ENCODE measurements at places on chromosomes 3 and 15.
A peak's percentile ranks its signal among the peaks of the same experiment; 100 is the strongest.

DNA sequence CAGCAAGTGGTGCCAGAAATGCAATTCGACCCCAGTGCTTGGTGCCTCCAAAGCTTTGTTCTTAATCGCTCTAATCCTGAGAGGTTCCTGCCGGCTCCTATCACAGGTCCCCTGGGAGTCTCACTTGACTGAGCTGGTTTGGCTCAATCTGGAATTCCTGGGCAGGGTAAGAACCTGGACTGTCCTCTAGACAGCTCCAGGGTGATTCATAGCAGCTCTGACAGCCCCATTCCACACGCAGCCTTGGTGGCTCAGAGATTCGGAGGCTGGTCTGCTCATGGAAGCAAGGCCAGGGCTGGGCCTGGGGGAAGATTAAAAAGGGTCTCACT lies 37.9 kb downstream of the MYO5C start:
- no peak for DNase-seq

- DNase-seq, result no peak
Observed at GRCh38 chr3:128369881-128370642, 96.6 kb downstream of the DNAJB8 start.

GRCh38 chr15:63366451-63366850 lies 15.2 kb downstream of the CA12 start:
- no peak for DNase-seq

GRCh38 chr3:67076607-67077006 lies 78.5 kb downstream of the KBTBD8 start:
- no peak for DNase-seq

- no peak for DNase-seq
Observed at GRCh38 chr3:51510996-51511395, 11.2 kb upstream of the DCAF1 start.

- DNase-seq, result no peak
Observed at GRCh38 chr3:197926418-197926817, 23.6 kb upstream of the RPL35A start.

DNA sequence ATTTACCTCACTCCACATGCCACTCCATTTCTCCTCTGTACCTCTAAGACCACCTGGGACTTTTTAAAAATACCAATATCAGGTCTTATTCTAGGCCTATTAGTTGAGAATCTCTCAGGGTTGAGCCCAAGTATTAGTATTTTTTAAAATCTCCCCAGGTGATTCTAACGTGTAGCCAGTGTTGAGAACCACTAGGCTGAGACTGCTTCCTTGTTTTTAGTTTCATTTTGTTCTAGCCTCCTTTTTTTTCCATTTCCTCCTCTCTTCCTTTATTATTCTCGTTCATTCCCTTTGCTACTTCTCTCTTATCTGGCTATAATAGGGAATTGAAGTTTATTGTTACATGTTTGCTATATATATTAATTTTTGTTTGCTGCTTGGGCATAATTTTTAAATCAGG lies 217.8 kb upstream of the CD96 start:
- DNase-seq, result no peak

GRCh38 chr3:135752851-135753250 lies 212.7 kb upstream of the PPP2R3A start:
- no peak for DNase-seq

- DNase-seq, result no peak
Observed at GRCh38 chr3:79976466-79976865, 208.7 kb upstream of the ROBO1 start.

DNA sequence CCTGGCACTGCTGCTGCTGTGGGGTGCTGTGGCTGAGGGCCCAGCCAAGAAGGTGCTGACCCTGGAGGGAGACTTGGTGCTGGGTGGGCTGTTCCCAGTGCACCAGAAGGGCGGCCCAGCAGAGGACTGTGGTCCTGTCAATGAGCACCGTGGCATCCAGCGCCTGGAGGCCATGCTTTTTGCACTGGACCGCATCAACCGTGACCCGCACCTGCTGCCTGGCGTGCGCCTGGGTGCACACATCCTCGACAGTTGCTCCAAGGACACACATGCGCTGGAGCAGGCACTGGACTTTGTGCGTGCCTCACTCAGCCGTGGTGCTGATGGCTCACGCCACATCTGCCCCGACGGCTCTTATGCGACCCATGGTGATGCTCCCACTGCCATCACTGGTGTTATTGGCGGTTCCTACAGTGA lies 2.1 kb downstream of the GRM2 start:
- no peak for DNase-seq

GRCh38 chr15:70376929-70377691 lies 279.4 kb upstream of the TLE3 start:
- no peak for DNase-seq

GRCh38 chr15:70833861-70834765 lies 19.8 kb downstream of the LARP6 start:
- DNase-seq, result no peak

DNA sequence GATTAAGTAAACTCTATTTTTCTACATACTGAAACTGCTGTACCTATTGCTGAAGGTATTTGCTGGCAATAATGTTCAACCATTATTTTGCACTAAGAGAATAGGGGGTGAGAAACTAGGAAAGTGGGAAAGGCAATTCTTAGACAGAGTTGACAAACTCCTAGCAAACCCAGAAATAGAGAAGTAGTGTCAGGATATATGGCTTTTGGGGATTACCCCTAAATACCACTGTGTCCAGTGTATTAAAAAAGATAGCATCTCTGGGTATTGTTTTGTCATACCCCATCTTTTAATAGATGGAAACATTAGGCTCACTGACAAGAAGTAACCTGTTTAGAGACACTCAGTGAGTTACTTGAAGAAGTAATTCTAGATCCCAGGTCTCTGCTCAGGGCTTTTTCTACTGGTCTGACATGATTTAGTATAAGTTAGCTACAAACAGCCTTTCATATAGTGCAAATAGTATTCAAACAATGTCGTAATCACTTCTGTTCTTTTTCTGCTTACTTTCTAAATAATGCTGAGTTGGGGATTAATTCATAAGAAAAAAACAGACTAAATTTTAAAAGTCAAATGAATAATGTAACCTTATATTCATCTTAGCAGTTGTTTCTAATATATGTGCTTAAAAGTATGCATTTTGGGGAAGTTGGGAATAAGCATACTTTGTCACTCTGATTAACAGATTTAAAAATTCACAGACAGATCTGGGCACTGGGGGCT lies 107.2 kb downstream of the IL1RAP start:
- DNase-seq, result no peak

DNA sequence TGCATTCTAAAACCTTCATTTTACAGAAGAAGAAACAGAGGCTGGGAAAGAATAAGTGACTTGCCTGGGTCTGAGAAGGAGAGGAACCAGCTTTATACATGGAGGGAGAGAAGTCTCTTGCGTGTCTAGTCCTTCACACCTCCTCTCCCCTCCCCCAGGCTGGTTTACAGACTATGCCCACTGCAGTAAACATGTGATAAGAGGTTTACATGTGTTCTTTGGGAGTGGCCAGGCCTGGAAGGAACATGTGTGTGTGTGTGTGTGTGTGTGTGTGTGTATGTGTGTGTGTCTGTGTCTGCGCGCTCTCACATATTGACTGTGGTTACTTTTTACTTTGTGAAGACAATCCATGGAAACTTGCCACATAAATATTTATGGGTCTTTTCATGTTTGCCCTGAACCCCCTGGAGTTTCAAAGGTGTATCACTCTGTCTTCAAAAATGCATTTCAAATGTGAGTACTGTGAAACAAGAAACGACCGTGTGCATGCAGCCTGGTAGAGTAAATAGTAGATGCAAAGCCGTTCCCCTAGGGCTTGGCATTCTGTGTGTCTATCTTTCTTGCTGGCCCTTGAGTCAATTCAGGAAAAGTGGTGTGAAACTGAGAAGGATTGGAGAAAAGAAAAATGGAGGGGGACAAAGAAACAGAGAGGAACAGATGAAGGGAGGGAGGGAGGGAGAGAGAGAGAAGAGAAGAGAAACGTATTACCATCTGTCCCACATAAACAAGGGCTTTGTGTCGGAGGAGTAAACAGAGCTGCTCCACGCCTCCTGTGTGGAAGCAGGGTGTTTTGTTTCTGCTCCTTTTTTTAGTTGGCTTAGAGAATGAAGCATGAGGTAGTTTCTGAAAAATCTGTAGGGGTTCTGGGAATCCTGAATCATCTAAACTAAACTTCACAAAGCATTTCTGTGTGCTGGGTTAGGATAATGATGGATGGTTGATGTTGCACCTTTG lies 51.7 kb downstream of the CLDN11 start:
- no peak for DNase-seq

GRCh38 chr3:188205992-188206416 lies 52.0 kb downstream of the LPP start:
- DNase-seq, result no peak

DNA sequence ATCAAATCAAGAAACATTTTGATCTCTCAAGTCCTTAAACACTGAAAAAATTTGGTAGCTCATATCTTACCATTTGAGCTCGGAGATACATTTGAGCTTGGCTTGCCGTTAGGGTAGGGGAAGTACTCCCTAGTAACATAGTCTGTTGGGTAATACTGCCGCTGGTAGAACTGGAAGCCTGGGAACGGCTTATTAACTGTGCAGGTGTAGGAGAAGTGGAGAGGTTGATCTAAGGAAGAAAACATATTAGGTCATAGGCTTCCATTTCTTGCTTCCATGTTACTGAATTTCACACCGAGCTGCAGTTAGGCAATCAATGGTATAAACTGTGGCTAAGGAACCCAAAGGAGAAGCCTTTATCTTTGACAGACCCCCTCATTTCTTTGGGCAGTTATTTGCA lies 32.5 kb downstream of the PHC3 start:
- DNase-seq, result no peak

GRCh38 chr3:135840436-135840835 lies 125.1 kb upstream of the PPP2R3A start:
- DNase-seq, result no peak

DNA sequence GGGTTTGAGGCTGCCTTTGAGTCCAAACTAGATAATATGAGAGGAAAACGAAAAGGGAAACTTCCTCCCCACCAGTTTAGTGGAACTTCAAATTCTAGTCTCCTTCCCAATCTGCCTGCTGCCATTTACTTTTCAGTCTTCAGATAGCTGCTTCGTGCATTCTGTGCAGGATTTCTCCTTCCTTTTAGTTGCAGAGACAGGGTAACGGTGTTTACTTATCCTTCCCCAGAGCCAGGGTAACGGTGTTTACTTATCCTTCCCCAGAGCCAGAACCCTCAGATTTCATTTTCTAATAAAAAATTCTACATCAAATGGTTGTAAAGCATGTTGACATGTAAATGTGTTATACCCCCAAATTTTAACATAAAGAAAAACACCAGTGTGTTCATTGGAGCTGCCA lies 282.6 kb downstream of the VPS13C start:
- DNase-seq, result no peak

- no peak for DNase-seq
Observed at GRCh38 chr3:123371426-123371825, 77.5 kb downstream of the ADCY5 start.

GRCh38 chr3:147702509-147702908 lies 293.3 kb downstream of the ZIC1 start:
- DNase-seq, result no peak

DNA sequence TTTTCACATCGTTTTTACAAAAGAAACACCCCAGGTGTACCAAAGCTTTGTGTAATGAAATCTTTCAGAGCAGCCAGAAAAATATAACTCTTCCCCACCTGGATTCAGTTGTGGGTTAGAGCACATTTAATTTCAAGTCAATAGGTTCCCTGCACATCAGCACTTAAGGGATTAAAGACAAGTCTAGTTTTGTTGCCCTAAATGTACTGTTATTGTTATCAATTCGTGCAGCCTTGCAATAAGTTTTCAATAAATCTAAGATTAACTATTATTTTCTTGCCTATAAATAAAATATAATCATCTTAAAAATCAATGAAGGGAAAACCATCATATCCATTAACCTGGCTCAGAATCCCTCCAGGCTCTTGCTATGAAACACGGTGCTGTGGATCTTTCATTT lies 172.5 kb upstream of the CDIN1 start:
- DNase-seq, result no peak

GRCh38 chr3:158352551-158352950 lies 218.4 kb upstream of the MLF1 start:
- no peak for DNase-seq

- DNase-seq, result peak; percentile 53
Observed at GRCh38 chr3:14633819-14634424, 17.6 kb upstream of the CCDC174 start.

DNA sequence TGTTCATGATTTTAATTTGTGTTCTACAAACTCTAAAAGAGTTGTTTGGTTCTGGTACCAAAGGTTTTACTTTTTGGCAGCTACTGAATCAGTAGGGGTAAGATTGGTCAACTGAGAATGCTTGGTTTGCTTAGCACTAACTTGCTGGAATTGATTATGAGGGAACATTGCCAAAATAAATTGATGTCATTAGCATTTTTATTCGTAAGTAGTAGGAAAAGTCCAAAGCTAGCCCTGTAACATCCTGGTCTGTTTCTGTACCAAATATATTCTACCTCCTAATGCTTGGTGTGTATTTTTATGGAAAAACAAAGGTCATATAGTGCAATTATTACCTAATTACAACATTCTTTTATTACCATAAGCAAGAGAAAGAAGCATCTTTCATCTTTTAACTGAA lies 35.9 kb upstream of the KPNA4 start:
- no peak for DNase-seq

- no peak for DNase-seq
Observed at GRCh38 chr3:104347291-104347690, 1019.4 kb upstream of the ALCAM start.

- no peak for DNase-seq
Observed at GRCh38 chr3:51379301-51379700, 5.8 kb upstream of the MANF start.

DNA sequence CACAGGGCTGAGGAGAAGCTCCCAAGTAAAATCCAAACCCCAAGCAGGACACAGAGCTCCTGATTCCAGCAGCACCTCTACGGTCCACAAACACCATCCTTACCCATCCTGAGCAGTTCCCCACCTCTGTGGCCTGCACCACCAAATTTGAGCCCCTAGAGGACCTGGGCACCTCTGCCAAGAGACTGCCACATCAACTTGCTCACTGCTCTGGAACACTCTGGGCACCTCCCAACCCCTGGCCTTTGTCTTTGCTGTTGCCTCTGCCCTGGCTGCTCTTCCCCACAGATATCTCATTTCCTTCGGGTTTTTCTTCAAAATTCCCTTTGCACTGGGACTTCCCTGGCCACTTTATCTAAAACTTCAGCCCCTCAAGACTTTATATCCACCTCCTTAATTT lies 5.8 kb downstream of the RLBP1 start:
- DNase-seq, result no peak

- DNase-seq, result no peak
Observed at GRCh38 chr3:45895686-45896468, 9.5 kb downstream of the CCR9 start.

GRCh38 chr3:85254738-85255137 lies 295.9 kb downstream of the CADM2 start:
- DNase-seq, result no peak

DNA sequence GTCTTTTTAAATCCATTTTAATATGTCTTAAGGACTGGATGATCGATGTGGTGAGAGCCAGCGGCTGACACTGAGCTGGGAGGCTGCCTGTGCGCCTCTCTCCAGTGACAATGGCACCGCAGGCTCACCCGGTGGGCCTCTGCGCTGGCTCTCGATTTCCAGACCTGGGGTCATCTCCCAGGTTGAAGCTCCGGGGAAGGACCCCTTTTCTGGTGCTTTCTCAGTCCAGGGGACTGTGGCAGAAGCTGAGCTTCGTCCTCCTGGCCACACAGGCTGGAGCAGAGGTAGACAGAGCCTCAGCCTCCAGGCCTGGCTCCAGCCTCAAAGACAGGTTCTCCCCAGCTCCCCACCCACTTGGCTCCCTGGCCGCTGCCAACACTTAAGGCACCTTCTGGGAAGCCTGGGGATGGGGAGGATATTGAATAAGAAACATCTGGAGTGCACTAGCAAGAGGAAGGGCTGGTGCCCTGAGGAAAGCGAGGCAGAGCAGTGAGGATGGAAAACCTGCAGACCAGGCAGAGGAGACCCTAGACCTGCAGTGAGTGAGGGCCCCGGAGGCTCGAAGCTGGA lies 154.2 kb upstream of the SMAD3 start:
- DNase-seq, result no peak

Measured in T-helper 1 cell (primary cell).